Stimulated activated naive CD4-positive, alpha-beta T cell treated with Interleukin-2 at 50 U/mL for 16 hours (primary cell): ENCODE measurements at places on chromosomes 7 and 10.

- DNase-seq: no peak
Observed at GRCh38 chr10:95998255-95998784, 45.1 kb upstream of the CCNJ start.

- no peak for DNase-seq
Observed at GRCh38 chr10:131320860-131321604, 9.5 kb upstream of the TCERG1L start.

DNA sequence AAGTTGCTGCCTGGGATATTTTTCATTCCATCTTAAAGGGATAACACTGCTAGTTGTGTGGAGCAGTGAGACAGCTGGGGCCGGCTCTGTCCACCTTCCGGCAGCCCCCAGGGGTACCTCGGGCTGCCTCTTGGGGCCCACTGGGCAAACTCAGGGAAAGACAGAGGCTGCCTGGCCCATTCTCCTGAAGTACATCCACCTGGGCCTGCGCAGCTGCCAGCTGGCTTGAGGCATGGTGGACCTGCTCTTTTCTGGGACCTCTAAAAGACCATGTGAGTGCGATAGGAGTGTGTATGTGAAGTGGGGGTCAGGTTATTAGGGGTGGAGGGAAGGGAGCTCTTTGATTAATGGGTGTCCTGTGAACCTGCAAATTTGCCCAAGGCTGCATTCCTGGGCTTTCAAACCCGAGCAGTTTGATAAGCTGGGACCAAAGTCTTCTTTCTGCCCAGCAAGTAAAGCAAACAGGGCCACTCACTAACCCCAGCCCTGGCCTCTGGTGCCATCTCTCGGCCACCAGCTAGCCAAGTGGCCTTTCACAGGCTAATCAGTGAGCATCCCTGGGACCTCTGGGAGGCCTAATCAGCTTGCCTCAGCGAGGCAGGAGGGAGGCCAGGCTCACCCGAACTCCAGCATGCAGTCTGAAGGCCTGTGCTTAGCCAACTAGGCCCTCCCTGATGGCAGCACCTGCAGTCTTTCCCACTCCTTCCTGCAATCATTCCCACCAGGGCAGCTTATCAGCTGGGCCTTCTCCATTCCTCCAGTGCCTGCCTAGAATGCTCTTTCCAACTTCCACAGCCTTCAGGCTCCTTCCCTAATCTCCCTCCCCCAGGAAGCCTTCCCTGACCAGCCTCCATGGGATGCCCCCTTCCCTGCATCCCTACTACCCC, 954.7 kb upstream of the ZNF722 start:
- DNase-seq: no peak

DNA sequence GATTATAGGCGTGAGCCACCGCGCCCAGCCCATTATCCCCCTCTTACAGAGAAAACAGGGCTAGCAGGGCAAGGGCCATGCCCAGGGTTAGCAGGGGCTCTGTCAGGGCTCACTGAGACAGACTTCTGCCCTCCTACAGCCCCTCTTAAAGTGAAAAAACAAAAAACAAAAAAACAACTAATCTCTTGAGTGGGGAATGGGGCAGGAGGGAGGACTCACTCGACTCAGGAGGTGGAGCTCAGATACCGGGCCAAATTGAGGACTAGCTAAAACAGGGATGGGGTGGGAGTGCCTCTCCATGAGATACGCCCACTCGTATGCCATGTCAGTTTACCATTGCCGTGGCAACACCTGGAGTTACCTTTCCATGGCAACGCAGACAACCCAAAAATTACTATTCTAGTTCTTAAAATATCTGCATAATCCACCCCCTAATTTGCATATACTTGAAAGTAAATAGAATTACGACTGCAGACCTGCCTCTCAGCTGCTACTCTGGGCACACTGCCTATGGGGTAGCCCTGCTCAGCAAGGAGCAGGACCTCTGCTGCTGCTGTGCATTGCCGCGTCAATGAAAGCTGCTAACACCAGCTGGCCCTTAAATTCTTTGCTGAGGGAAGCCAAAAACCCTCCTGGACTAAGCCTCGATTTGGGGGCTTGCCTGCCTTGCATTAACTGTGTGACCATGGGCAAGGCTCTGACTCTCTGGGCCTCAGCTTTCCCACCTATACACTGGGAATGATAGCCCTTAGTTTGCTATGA, 13.4 kb downstream of the SSC4D start:
- no peak for DNase-seq

DNA sequence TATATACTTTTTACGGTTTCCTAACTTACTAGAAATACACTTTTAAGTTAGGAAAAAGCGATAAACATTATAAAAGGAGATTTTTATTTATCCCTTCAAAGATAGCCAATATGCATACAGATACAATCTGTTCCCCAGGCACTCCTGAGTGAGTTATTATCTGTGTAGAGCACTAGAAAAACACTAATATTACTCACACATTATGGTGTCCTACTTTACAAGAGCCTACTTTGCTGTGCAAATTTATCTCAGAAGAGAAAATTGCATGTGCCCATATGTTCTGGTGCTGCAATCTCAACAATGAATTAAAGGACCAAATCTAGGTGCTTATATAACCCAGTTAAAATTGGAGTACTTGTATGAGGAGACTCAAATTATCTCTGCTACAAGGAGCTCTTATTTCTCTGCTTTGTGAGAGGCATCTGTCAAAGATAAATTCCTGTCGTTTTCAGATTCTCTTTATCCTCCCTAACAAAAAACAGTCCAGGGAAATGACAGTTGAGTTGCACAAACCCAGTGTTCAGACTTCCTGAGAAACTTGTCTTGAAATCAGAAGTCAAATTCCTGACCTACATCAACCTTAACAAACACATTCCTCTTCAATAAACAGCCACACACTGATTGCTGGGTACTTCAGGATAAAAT, 28.9 kb downstream of the CPA1 start:
- DNase-seq: no peak

DNA sequence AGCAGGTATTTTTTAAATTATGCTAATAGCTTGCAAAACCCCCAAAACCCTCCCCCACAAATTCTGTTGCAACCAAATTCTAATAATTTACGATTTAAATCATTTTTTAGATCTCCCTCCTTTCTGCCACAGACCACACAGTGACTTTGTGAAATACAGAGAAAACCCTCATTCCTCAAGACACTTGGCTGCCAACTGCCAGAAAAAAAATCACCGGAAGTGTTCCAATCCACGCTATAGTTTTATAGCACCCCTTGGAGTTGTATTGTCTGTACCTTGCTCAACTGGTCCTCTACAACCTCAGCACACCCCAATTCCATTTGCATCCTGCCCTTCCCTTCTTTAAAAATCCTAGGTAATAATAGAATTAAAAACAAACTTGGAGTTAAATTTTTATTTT, 560.1 kb downstream of the PARD3 start:
- no peak for DNase-seq

- DNase-seq: no peak
Observed at GRCh38 chr10:112429147-112429546, 17.6 kb downstream of the ZDHHC6 start.

- no peak for DNase-seq
Observed at GRCh38 chr7:148014541-148014940, 576.0 kb upstream of the C7orf33 start.

DNA sequence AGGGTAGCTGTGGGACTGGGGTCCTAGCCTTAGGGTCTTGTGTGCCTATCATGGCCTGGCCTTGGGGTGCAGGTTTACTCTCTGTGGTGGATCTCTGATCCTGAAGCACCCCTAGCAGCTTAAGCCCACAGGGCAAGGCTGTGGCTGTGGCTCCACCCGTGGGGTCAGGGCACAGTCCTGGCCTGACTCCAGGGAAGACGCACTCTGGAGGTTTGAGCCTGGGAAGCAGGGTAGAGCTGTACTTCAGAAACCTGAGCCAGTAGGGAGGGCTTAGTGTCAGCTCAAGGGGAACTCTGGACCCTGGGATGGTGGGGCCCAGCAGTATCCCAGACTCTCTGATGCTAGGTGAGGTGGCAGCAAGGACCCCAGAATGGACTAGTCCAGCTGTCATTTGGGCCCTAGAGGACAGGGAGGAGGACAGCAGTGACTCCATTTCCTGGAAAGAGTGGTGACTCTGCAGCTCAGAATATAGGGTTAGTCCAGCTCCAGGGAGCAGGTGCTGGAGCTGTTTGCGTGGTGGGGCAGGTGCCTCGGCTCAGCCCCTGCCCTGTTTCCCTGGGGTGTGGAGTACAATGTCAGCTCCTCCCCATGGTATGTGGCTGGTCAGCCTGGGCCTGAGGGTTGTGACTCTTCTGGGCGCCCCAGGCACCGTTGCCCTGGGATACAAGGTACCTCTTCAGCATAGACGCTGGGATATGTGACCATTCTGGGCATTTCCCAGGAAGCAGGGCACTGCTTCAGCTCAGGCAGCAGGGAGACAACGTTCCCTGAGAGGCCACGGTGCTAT, 15.8 kb downstream of the GTPBP4 start:
- no peak for DNase-seq

DNA sequence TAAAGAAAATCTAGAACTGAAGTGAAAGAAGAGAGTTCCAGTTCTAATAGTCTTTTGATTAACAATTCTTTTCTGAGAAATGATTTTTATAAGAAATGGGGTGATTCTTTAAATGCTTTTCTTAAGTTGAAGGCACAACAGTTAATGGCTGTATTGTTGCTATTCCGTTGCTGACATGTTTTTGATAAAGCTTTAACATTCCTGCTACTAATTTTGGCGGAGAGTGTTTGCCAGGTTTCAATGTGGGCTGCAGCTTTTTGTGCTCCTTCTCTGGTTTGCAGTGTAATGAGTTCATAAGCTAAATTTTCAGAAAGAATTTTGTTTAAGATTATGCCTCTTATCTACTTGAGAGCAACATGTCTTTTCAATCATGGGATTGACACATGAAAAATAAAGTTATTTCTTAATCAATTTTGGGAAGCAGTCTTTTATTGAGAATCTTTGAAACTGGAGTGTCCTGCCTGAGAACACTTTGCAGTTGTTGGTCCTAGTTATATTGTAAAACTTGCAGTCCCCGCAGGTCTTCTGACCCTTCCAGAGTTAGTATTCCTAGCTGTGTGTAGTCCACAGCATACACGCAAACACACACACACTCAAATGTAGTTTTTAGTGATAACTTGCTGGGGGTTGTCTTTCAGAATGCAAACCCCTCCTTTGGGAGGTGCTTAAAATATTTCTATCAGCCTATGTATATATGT, 56.7 kb downstream of the COL17A1 start:
- no peak for DNase-seq

GRCh38 chr10:109282510-109282909, 640.8 kb downstream of the XPNPEP1 start:
- DNase-seq: no peak

- no peak for DNase-seq
Observed at GRCh38 chr10:133027482-133027881, 60.2 kb upstream of the ADGRA1 start.

DNA sequence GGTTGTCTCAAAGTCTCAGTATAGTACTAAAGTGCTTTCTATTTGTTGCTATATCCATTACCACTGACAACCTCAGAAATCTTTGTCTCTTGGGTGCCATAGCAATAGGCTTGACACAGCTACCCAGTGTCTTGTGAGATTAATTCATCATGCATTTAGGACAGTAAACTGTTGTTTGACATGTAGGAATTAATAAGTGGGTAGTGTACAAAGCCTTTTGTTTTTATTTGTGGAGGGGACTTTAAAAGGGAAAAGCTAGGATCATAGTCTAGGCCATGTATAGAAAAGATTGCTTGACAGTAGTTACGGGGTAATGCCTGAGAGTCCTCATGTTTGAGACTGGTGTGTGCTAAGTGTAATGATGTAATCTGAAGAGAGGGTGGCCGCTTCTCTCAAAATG, 102.6 kb upstream of the AGR3 start:
- DNase-seq: no peak

- DNase-seq: no peak
Observed at GRCh38 chr7:93958216-93958615, 36.7 kb downstream of the GNG11 start.

- DNase-seq: no peak
Observed at GRCh38 chr10:23558361-23558799, 119.5 kb downstream of the OTUD1 start.

DNA sequence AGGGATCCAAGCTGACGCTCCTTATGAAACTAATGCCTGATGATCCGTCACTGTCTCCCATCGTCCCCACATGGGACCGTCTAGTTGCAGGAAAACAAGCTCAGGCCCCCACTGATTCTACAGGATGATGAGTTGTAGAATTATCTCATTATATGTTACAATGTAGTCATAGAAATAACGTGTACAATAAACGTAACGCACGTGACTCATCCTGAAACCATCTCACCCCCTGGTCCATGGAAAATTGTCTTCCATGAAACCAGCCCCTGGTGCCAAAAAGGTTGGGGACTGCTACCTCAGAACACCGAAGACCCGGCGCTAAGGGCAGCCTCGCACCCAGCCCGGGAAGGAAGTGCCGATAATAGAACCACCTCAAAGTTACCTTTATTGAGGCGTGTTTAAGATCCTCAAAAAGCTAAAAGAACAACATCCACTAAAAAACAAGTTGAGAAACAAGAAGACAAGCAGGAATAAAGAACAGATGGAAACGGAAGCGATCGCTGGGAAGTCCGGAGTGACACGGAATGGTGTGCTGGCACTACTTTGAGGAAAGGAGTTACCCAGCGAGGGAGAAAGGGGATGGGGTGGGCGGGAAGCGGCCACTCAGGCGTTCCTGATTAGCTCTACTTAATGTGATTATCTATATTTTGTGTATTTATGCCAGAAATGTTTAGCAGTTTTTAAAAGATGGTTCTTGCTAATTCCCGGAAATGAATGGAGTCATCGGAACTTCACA, 50.1 kb upstream of the PRKAR1B start:
- no peak for DNase-seq

DNA sequence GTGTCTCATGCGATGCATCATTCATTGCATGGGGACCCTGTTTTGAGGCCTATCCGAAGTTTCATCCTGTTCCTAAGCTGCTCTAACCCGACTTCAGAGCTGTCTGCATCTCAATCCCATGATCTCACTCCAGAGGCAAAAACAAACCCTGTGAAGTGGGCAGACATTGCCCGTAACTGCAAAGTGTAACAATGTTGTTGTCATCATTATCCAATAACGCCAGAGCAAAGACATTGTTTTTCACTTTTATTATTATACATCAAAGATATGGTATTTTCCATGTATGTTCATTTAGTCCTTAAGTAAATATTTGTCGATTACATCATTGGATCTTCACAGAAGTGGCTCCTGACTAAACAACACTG, 246.7 kb downstream of the KLF6 start:
- no peak for DNase-seq

- DNase-seq: no peak
Observed at GRCh38 chr7:31853380-31853779, 166.4 kb downstream of the PPP1R17 start.

DNA sequence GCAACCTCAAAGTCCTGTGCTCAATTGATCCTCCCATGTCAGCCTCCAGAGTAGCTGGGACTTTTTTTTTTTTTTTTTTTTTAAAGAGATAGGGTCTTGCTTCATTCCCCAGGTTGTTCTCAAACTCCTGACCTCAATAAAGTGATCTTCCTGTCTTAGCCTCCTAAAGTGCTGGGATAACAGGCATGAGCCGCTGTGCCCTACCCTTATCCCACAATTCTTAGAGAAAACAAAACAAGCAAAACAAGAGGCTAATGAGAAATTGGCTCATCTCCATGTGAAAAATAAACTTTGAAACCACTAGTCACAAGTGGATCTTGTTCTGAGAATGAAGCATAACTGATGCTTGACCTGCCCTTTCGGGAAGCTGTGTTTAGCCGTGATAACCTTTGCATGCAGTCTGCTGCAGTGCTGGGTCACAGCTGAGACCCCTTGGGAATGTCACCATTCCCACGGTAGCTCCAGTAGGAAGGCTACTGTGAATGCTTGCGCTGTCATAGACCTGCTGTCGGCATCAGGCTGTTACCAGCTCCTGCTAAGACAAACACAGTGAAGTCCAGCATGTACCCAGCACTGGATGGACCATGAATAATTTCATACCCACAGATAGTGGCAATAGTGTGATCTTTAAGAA, 290.7 kb upstream of the KIAA1217 start:
- no peak for DNase-seq

GRCh38 chr7:81469869-81470723, 299.8 kb downstream of the HGF start:
- DNase-seq: no peak
